ENCODE measurements at places on chromosomes 5 and 9. TPM values are rescaled to one million over a fixed set of nuclear protein-coding genes. Genes with fewer than 3 reads are reported as not detected.
A peak's percentile ranks its signal among the peaks of the same experiment; 100 is the strongest.

DNA sequence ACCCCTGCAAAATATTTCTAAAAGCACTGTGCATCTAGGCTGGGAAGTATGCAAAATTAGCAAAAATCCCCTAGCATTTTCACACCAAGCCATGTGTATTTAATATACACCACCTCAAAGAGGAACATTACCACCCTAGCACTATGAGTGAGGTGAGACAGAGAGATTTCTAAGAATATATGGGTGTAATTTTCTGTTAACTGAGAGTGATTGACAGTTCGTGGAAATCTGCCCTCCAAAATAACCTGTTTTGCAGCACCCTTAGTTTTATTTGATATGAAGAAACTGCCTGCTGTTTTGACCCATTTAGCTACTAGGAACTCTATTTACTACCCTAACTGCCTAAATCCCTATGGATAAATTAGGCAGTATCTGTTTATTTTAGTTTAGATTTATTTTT is 64.2 kb upstream of the CDKN2B start:
- H3K27me3 ChIP-seq, result peaks cover 14% of the 10 kb centered on the region
- peaks cover 3% of the 10 kb centered on the region for H3K36me3 ChIP-seq
- H3K4me3 ChIP-seq, result no peak overlapping the region
- H3K4me1 ChIP-seq, result peaks cover 35% of the 10 kb centered on the region

GRCh38 chr5:168974082-168974481 is 326.9 kb downstream of the SLIT3 start:
- H3K4me3 ChIP-seq, result no peak overlapping the region
- no peaks in the 10 kb centered on the region for H3K4me1 ChIP-seq
- no peak for DNase-seq
- H3K36me3 ChIP-seq, result no peaks in the 10 kb centered on the region

The THBS4 gene
- 0.76 TPM for total RNA-seq

DNA sequence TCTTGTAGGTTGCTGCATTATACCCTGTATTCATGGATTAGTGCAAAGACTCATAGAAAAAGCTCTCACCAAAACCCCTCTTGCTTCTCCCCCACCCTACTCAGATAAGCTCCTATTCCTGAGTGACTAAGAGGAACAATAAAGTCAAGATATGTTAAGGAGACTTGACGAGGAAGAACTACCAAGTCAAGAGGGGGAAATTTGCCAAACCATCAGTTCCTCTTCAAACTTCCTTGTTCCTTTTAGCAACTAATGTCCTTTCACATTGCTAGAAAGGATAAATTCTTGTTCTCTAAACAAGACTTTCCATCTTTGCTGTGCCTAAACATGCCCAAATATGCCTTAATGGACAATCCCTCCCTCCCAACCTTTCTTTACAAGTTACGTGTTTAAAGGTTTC is 27.0 kb downstream of the CNOT8 start:
- no peaks in the 10 kb centered on the region for H3K4me1 ChIP-seq
- no peak overlapping the region for H3K27ac ChIP-seq
- H3K27me3 ChIP-seq, result no peaks in the 10 kb centered on the region
- DNase-seq, result no peak
- peaks cover 92% of the 10 kb centered on the region for H3K36me3 ChIP-seq

- no peak for DNase-seq
- no peaks in the 10 kb centered on the region for H3K4me1 ChIP-seq
- H3K4me3 ChIP-seq, result no peak overlapping the region
- peaks cover 42% of the 10 kb centered on the region for H3K27me3 ChIP-seq
Measured at GRCh38 chr9:130472184-130472705, 27.5 kb downstream of the ASS1 start.

DNA sequence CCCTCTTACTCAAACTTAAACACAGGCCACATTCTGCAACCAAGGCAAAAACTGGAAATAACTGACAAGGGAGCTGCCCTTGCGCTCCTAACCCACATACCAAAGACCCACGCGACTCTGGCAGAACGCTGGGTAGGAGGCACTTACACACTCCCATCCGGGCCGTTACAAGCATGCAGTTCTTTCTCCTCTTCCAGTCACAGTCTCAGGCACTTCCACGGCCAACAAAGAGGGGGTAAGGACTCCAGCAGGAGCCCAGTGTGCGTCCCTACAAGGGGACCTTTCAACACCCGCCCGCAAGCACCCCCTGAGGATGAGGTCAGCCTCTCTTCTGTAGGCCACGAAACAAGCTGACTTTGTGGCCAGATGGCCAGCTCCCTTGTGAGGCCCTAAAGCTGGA is 57.4 kb downstream of the SERINC5 start:
- peaks cover 28% of the 10 kb centered on the region for H3K36me3 ChIP-seq
- H3K27me3 ChIP-seq, result no peaks in the 10 kb centered on the region
- H3K4me1 ChIP-seq, result peaks cover 62% of the 10 kb centered on the region
- no peak for DNase-seq
- peak overlapping the region; percentile 89 for H3K27ac ChIP-seq

The PCDHGC3 gene
- total RNA-seq, result 0.33 TPM

GRCh38 chr5:38673671-38674071 is 117.2 kb upstream of the LIFR start:
- H3K36me3 ChIP-seq, result no peaks in the 10 kb centered on the region
- no peak overlapping the region for H3K4me3 ChIP-seq
- H3K27ac ChIP-seq, result no peak overlapping the region
- no peaks in the 10 kb centered on the region for H3K4me1 ChIP-seq

Measured in activated naive CD8-positive, alpha-beta T cell treated with anti-CD3 and anti-CD28 coated beads for 36 hours (primary cell).